ENCODE measurements at places on chromosomes 3 and 15.

GRCh38 chr15:60479361-60480110 lies 594 bp upstream of the ICE2 start:
- DNase-seq = no peak

DNA sequence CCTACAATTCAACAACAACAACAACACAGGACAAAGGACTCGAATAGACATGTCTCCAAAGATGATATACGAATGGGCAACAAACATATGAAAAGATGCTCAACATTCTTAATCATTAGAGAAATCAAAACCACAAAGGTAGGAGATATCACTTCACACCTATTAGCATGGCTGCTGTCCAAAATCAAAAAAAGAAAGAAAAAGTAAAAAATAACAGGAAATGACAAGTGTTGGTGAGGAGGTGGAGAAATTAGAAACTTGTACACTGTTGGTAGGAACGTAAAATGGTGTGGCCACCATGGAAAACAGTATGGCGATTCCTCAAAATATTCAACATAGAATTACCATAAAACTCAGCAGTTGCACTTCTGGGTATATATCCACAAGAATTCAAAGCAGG lies 312.3 kb upstream of the STT3B start:
- no peak for DNase-seq

DNA sequence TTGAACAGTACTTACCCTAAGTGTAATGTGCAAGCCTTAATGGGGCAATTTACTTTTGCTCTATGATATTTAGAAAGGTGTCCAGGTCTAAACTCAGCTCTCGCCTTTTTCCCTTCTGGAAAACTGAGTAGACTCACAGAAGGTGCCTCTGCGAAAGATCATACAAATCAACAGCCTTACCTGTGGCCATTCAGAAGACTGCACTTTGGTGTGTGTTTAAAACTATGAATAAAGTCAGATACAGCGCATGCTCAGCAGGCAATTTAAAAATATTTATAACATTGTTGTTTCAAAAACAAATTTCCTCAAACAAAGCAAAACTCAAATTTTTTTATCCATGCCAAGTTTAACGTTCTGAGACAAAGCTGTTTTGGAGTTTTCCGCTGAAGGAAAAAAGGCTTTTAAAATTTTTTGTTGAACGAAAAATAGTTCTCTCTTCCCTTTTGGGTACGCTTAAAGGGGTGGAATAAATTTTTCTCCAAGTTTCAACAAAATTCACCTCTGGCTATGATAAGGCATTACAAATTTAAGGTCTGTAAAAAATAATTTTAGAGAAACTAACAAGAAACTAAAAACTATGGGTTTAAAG lies 156.3 kb downstream of the TIGIT start:
- DNase-seq = no peak

- DNase-seq = peak; percentile 30
Measured at GRCh38 chr3:116302087-116302747, 143.1 kb downstream of the LSAMP start.

DNA sequence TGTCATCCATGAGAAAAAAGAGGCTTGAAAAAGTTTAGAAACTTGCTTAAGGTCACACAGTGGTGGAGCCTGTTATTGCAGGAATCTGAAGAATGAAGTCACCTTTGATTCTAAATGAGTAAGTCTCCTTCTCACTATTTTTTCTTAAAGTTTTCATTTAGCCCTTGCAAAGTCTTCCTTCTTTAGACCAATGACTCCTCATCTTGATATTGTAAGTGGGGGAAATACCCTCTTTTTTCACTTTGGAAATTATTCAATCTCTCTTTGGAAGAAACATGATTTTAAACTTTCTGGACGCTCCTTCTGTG lies 787 bp upstream of the SLMAP start:
- DNase-seq = peak; percentile 74

- DNase-seq = peak; percentile 91
Measured at GRCh38 chr15:72227192-72227586, 3.8 kb downstream of the PKM start.

DNA sequence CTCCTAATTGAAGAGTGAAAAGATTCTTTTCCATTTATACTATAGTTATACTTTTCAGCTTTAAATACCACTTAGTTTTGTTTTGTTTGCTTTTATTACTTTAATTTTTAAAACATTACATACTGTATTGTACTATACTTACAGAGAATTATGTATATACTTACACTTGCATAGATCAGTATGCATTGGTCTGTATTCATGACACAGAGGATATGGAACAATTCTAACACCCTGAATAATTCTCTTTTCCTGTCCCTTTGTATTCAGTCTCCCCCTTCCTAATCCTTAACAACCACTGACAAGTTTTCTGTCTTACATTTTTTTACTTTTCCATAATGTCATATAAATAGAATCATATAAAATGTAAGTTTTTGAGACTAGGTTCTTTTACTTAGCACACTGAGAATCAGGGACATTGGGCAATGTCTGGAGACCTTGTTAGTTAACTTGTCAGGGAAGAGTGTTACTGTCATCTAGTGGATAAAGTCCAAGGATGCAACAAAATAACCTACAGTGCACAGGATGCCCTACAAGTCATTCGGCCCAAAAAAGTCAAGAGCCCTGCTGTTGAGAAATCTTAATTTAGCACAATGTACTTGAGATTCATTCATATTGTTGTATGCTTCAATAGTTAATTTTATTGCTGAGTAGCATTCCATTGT lies 95.7 kb upstream of the MCTP2 start:
- DNase-seq = no peak

GRCh38 chr15:92149029-92149428 lies 244.7 kb upstream of the ST8SIA2 start:
- no peak for DNase-seq

DNA sequence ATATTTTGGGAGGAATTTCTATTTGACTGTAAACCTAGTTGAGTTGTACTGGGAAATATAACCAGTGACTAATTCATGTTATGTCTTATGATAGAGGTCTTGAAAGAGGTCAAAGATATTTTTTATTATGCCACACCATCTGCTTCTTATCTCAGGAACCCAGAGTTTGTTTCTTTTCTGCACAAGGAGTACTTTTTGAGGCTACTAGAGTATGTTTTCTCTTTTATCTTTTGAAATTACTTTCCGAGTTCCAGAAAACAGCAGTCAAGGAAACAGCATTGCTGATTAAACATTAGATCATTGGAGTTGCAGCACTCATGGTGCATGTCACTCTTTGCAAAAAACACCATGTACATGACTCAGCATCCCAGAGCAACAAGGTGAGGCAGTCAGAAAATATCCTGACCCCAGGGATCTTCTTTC lies 645.8 kb upstream of the NR2F2 start:
- DNase-seq = peak; percentile 85

DNA sequence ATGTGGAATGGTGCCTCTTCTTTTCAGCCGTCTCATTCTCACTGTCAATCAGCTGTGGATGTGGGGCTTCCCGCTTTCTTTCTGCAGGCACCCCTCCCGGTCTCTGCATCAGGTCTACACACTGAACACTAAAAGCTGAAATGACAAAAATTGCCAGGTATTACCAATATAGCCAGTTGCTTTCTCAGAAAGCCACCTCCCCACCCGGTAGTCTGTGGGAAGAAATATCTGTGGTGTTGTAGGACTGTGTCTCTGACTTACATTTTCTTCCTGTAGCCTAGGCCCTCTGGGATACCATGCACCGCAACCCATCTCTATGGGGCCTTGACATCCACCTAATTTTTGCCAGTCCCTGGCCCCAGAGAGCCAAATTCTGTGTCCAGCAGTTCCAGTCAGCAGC lies 19.2 kb upstream of the EPHB1 start:
- no peak for DNase-seq

- no peak for DNase-seq
Measured at GRCh38 chr3:67712259-67712658, 57.8 kb upstream of the SUCLG2 start.
